ENCODE measurements at places on chromosomes 2 and 18.

GRCh38 chr2:139237023-139237422, 456.8 kb upstream of the NXPH2 start:
- no peak for DNase-seq

DNA sequence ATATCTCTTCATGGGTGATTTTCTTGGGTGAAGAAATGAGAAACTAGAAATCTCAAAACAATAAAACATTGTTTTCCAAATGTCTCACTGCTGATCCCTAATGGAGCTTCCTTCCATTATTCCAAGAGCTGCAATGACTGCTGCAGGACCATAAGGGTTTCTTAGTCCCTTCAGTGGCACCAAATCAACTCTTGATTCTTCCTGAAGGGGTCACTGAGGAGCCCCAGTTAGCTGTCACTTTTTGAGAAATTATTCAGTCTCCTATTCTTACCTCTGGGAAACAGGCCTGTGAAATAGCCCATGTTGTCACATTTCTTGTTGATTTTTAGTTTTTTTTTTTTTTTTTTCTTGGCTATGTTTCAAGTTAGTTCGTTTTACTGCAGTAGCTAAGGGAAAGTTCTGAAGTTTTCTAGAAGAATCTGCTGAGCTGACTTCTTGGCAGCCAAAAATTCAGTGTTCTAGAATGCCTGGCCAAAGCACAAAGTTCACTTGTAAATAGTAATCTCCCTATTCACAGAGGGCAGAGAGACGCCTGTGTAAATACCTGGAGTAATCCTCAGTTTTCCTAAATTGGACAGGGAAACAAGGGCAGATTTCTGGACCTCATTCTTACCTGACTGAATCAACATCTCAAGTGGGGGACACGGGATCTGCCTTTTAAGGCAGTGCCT, 480.0 kb downstream of the RIT2 start:
- DNase-seq, result no peak

DNA sequence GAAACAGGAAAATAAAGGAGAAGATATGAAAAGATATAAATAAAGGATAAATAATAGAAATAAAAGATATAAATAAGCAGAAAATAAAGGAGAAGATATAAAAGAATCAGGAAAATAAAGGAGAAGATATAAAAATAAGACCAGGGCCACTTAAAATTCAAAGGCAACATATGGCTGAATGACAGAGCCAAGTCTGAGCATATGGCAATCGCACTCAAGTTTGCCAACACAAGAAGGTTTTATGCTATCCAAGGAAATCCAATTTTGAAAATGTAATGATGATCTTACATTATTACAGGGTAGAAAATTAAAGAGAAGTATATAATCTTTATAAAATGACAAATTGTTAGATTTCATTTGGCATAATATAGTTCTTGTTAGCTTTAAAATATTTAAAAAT, 33.6 kb downstream of the USP40 start:
- no peak for DNase-seq

DNA sequence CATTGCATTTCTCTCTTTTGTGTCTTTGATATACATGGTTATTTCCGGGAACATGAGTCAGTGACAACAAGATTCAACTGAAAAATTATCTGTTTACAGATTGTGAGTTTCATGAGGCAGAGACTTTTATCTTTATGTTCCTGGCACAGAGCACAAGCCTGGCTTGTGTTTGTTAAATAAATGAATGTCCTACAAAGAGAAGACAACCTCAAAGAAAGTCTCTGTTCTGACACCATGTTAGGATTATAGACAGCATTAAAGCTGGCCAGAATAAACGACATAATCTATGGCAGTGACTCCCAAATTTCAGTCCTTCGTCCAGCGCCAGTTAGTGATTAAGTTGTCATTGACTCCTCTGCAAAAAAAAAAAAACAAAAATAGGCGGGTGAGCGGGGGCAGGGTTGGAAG, 97.4 kb upstream of the DNAJC10 start:
- no peak for DNase-seq

DNA sequence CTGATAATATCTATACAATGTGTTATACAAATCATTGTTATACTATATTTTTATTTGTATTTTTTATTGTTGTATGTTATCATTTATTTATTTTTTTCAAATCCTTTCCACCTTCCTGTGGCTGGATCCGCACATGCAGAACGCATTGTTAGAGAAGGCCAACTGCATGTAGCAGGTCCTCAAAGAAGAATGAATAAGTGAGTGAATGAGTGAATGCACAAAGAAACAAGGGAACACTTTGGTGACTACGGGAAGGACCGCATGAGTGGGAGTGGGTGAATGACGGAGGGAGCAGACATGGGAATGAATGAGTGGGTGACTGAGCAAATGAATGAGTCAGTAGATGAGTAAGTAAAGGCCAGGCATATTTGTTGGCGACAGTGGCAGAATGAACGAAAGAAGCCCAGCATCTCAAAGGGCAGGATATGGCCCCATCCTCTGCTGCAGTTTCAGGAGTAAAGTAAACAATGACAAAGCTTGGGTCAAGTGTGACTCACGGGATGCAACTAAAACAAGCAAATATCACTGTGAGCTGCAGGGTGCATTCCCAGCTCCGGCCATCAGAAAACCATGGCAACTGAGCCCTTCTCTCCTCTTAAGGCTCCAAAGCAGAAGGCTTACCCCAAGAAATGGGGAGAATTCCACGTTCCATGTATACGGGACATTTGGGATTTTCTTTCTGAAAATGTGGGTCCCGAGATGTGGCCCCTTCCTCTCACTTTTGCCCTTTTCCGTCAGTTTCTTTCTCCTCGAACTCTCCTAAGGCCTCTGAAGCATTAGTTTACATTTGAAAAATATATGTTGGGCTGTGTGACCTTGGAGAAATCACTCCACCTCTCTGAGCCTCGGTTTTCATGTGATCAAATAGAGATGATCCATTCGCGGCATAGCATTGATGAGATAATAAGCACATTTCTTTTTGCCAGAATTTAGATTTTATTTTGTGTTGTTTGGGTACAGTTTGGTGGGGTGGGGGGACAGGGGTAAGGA, 24.5 kb downstream of the KCNF1 start:
- no peak for DNase-seq

DNA sequence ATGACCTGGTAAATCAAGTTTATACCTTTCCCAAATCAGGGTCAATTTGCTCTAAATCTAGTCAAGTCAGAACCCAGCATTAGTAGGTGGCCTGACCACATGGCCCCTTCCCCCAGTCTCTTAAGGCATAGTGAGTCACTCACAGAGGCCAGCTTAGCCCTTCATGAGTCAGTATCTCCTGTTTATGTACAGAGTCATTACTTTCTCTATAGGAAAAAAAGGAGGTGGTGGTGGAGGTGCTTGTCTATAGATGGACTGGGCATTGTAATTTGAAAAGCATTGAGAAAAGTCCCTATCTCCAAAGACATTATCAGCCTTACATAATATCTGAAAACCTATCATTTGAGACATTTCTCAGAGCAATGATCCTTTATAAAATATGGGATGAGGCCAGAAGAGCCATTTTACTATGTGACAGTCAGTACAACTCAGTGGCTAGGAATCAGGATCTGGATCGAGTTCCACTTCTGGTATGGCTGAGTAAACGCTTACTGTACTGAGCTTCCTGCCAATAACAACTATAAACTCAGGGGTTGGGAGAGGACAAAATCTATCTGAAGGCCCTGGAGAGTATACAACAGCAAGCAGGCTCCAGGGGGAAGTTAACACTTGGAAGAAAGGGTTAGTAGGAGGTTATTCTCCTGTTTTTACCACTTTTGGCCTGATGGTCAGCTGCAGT, 22.5 kb upstream of the SIGLEC15 start:
- no peak for DNase-seq

DNA sequence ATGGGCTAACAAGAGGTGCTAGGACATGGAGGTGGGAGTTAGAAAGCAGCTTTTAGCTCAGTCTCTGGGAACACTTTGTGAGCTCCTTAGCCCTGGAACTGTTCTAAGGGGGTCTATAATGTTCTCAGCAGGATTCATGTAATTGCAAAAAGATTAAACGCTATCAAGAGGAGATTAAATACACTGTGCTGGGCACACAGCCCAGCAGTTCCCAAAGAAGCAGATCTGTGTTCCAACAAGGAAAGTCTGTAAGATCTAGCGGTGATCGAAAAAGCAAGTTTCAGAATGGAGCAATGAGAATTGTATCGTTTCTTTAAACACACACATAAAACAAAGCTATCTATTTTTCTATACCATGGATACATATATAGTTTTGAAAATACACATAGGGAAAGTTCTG, 2.4 kb upstream of the ARID5A start:
- DNase-seq, result no peak

- DNase-seq, result no peak
These were observed 43.5 kb downstream of the SLC9A2 start for GRCh38 chr2:102662833-102663232.

DNA sequence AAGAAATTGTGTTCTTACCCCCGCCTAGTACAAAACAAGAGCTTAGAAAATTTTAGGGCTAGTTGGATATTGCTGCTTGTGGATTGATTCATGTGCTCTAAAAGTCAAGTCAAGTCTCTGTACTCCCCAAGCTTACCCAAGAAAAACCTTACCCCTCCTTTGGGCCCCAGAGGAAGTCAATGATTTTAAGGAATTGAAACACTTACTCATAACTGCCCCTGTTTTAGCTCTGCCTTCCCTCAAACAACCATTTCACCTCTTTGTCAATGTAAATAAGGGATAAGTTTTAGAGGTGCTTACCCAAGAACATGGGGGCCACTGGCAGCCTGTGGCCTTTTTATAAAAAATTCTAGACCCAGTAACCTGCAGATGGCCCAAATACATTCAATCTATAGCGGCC, 136.6 kb upstream of the RMP24 start:
- DNase-seq, result no peak

- DNase-seq, result no peak
These were observed 10.4 kb downstream of the ARHGAP25 start for GRCh38 chr2:68745006-68745405.

DNA sequence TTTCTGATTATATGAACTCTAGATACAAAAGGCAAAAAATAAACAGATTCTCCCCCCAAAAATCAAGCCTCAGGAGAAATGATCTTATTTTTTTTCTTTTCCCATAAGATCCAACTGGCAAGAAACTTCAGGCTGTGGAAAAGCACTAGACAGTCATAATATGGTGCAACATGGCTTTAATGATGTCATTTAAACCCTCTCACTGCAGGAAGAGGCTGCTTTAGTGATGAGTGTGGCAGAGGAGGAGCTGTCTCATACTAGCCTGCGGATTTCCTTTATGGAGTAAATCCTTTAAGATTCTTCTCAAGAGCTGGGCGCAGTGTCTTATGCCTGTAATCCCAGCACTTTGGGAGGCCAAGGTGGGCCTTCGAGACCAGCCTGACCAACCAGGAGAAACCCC, 83.3 kb upstream of the CD28 start:
- no peak for DNase-seq

GRCh38 chr2:70767079-70767698, 811 bp downstream of the ADD2 start:
- DNase-seq, result no peak

DNA sequence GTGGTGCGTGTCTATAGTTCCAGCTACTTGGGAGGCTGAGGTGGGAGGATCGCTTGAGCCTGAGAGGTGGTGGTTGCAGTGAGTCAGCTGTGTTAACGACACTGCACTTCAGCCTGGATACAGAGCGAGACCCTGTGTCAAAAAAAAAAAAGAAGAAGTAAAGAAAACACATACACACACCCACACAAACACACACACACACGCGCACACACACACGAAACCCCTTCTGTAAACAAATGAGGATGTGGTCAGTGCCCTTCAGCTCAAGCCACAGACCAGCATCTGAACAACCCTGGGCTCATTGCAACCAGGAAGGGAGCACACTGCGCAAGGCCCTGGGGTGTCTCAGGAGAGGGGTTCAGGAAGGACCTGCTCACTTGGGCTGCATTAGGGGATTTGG, 47.9 kb upstream of the KCNF1 start:
- DNase-seq, result no peak

- no peak for DNase-seq
These were observed 1500.6 kb upstream of the TMEFF2 start for GRCh38 chr2:193695367-193695766.

GRCh38 chr2:146305164-146305563, 1539.7 kb upstream of the ACVR2A start:
- no peak for DNase-seq

- peak; percentile 42 for DNase-seq
These were observed 165.2 kb upstream of the KLF7 start for GRCh38 chr2:207330912-207331311.

DNA sequence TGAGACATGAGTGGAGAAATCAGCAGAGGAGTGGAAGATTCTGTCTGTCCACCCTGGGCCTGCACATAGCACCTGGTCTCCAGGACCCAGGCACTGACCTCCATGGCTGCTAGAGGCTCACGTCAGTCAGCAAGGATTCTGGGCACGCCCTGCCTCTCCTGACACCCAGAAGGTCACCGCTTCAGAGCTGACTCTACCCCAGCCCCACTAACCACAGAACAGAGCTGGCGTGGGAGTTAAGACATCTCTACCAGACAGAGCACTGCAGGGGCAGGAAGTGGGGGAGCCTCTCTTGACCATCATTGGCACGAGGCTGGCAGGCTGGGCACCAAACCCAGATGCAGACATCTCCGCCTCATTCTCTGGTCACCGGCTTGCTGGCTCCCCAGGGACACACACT, 3.0 kb downstream of the ADCY3 start:
- DNase-seq, result no peak

GRCh38 chr18:24060644-24061043, 46.1 kb downstream of the TTC39C start:
- no peak for DNase-seq

- DNase-seq, result no peak
These were observed 128.9 kb upstream of the ARL4C start for GRCh38 chr2:234625626-234626250.

DNA sequence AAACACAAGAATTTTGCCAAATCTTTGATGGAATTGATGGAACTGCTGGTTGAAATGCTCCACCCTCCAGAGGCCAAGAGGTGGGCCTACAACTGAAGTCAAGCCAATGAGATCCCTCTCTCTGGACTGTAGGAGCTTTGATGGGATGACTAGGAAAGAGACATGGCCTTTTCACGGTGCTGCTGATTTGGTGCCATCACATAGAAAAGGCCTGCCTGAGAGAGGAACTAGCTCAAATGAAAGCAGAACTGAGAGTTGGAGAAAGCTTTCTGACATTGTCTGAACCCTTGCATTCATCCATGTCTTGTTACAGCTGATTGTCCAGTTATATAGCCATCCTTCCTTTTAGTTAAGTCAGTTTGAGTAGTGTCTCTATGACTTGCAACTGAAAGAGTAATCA, 283.8 kb upstream of the LYPD1 start:
- DNase-seq, result no peak

GRCh38 chr2:58047373-58047935, 848 bp downstream of the VRK2 start:
- no peak for DNase-seq

GRCh38 chr2:152198499-152198898, 22.9 kb upstream of the STAM2 start:
- DNase-seq, result no peak

DNA sequence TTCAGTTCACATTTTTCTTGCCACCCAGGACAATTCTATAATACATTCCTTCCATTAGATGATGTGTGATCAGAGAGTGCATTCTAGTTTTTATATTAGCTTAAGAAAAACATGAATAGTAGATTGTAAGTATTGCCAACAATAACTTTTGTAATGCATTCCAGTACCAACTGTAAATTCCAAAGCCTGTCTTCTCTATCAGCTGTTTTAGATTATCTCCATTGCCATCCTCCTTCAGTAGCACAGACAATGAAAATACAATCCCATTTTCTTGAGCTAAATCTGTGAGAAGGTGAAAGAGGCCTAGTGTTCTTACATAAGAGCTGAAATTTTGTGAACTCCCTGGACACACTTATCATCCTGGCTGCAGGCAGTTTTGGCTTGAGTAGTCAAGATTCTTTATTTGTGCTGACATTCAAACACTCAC, 103.9 kb downstream of the CCBE1 start:
- no peak for DNase-seq

- no peak for DNase-seq
These were observed 723.7 kb downstream of the DCDC2C start for GRCh38 chr2:4427083-4427482.

Measured in tibial artery (tissue), 4 donors.